Frontal cortex (tissue), 4 donors: ENCODE measurements at places on chromosomes 4 and X.

DNA sequence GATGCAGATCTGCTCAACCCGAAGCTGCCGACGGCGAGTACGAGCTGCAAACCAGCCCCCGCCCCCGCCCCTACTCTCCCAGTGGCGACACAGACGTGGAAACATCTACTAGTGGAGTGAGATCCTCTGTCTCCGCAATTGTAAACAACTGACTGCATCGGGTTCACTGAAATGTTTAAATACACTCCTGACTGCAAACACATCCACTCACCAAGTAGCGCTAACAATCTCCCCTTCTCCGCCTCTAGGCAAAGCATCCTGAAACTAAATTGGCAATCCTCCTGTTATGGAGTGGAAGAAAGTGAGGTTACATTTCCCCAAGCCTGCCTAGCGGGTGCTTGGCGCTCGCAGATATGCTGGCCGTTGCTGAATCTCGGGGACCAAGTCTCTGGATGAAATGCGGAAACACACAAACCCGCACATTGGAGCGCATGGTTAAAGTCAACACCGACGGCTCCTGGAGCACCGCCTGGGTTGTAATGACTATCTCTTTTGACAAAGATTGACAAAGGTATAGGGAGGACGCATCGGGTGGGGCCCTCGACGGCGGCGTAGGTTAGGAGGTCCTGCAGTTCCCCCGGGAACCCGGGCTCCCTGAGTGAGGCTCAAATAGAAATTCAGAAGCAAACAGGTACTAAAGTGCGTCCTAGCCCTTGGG is 117.0 kb upstream of the TEX13C start:
- no peak for DNase-seq

- DNase-seq, result no peak
Observed at GRCh38 chr4:152690706-152691651, 11.2 kb upstream of the TMEM154 start.

- no peak for DNase-seq
Observed at GRCh38 chr4:163694385-163694784, 199.9 kb downstream of the TMA16 start.

DNA sequence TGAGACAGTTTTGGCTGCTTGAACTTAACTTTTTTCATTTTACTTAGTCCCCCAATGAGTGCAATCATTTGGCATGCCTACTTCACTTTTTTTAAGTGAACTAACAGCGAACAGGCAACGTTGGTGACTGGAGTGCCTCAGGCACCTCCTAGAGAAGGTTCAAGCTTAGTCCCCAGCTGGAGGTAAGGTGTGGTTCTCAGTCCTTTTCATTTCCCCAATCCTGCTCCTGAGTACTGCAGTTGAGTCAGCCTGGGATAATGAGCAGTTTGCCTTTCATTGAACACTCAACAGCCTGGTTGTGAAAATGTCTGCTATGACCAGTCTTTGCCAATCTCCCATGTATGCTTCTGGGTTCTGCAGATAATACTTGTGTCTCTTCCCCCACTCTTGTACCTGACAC is 109.5 kb downstream of the CDKL5 start:
- no peak for DNase-seq

DNA sequence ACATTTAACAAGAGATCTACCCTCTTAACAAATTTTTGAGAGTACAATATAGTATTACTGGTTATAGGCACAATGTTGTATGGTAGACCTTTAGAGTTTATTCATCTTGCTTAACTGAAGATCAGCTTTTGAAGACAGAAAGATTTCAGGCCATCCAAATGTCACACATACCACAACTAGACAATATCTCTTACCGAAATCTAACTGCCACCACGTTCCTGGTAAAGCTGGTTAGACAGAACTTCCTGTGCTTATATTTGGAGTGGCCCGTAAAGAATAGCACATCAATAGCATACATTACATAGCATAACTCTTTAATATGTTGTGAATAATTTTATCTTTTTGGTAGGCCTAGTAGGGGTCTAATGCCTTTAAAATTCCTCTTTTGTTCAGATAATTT is 29.8 kb upstream of the ARHGEF6 start:
- no peak for DNase-seq

DNA sequence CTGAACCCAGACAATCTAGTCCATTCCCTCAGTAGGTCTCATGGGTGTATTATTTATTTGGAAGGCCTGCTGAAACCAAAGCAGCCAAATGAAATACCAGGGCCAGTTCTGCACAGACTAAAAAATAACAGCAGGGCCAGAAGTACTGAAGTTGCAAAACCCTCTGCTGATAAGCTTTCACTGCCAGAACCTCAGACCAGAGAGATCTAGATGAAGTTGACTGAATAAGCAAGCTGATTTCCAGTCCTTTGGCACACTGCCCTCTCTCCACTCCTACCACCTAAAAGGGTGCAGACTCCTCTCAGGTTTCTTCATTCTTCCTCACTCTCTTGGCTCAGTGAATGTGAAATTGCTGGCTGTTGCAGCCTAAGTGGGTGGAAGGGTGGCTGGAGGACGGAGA is 276.7 kb upstream of the KLF3 start:
- DNase-seq, result peak; percentile 7

DNA sequence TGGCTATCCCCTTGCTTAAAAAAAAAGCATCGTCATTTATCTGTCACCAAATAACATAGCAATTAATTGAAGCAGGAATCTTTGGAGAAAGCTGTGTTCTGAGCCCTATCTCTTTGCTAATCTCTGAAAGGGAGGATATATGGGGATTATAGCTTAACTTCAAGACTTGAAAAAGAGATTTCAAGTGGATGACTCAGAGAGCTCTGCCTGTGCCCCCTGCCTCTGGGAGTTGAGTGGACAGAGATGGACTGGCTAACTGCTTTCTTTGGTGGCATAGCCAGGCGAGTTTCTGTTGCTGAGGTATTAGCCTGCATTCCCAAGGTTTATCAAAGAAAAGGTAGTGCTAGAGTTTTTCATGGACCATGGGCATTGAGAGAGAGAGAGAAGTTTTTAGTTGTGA is 91.6 kb downstream of the DDIT4L start:
- DNase-seq, result no peak

- DNase-seq, result no peak
Observed at GRCh38 chr4:150318527-150318926, 240.3 kb downstream of the DCLK2 start.

GRCh38 chrX:119502727-119503483 is 34.7 kb downstream of the SLC25A5 start:
- DNase-seq, result no peak

DNA sequence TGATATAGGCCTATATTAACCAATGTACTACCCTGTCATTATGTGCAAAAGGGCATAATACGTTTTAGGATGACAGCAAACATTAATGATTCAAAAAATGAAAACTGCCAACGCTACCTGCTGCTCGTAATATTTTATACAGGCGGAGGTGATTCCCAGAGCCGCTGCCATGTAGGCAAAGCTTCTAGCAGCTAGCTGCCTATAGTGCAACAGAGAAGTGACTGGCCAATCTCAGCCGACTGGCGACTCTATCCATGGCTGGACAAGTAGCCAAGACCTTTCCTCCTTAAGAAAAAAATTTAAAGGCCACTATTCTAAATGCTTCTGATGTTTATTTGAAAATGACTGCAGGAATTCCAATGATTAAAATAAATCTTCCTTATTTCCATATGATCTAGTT is 1.9 kb downstream of the PPARGC1A start:
- no peak for DNase-seq

- DNase-seq, result no peak
Observed at GRCh38 chrX:50718776-50719175, 95.2 kb downstream of the SHROOM4 start.

DNA sequence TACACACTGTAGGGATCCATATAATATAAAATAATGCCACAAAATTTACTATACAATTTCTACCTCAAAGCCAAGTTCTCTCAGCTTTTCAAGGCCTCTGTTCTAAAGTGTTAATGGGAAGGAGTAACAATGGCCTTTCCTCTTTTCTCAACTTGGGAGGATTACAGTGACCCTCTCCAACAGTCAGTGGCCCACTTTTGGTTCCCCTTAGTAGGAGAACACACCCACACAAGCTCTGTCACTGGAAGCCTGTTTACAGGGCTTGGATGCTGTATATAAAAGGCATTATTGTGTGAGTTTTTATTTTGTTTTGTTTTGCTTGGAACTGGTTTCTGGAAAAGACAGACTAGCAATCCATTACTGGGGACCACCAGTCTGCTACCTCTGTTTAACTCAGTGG is 1.8 kb downstream of the ARHGEF6 start:
- no peak for DNase-seq

GRCh38 chr4:48307528-48307927 is 33.8 kb upstream of the SLAIN2 start:
- no peak for DNase-seq

- DNase-seq, result no peak
Observed at GRCh38 chr4:67131224-67131623, 414.1 kb downstream of the CENPC start.

DNA sequence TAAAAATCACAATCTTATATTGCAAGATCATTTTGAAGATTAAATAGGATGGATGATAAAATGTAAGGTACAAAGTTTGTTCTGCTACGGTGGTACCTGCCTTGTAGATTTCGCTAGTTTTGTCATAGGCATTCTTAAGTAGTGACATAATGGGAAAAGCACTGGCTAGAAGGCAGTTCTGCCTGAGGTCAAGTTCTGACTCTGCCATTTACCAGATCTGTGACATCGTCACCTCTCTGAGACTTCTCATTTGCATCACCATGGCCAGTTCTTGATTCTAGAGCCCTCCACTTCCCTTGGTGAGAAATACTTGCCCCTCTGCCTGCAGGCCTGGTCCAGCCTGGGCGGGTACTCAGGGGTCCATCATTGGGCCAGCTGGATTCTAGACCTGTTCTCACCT is 85.2 kb downstream of the HS3ST1 start:
- DNase-seq, result no peak

GRCh38 chr4:57303012-57303751 is 193.0 kb upstream of the IGFBP7 start:
- peak; percentile 10 for DNase-seq

DNA sequence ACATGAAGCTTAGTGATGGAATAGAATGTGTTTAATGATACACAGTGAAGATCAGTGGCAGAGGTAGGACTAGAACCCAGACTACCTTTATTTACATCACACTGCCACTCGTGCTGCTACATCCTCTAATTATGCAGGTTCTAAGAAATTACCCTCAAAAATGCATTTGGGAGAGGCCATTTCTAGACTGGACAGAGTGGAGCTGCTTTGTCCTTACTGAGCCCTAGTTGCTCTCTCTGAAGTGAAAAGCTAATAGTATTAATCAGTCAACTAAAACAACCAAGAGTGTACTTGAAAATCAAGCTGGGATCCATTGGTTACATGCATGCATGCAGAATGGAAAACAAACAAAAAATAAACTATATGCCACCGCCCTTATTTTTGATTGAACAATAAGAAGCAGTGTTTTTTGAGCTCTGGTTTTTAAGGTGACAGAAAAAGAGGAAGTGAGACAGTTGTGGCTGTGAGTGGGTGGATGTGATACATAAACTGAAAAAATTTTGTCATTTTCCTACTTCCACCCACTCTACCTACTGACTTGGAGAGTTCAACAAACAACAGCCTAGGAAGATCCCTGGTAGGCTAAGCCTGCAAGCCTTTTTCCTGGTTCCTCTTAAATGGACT is 6.8 kb upstream of the VSIG4 start:
- DNase-seq, result no peak

GRCh38 chr4:85475631-85476233 is 782 bp downstream of the ARHGAP24 start:
- no peak for DNase-seq

DNA sequence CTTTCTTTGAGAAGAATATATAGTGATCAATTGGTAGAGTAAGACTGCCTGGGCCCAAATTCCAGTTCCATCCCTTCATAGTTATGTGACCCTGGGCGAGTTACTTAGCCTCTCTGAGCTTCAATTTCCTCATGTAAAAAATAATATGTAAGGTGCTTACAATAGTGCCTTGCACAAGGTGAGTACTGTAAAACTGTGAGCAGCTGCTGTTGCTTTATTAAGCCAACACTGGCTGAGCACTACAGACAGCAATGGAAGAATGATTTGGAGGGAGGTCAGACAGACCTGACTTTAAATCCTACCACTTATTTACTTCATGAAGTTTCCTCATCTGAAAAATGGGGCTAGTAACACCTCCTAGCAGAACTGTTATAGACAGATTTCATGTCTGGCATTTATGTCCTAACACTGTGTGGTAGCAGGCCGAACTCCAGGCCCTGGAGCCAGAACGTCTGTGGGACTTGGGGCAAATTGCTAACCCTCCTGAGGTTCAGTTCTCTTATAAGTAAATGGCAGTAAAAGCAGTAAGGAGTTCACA is 53.8 kb downstream of the RNF150 start:
- DNase-seq, result no peak

DNA sequence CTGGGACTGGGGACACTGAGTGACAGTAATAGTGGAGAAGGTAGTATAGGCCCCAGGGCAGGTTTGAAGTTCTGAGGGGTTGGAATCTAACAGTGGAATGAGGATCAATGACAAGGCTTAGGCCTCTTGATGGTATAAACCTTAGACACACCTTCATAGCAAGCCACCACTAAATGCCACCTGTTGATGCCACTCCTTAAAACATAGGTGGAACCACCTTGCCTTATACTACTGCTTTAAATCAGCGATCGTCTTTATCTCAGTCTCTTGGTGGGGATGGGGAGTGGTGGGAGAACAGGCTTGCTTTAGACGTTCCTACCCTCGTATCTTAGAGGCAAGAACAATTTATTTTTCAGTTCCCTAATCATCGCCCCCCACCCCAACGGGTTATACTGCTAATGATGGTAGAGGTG is 1.2 kb downstream of the RAB33B start:
- no peak for DNase-seq

GRCh38 chr4:175109933-175110332 is 191.8 kb downstream of the ADAM29 start:
- DNase-seq, result no peak

- no peak for DNase-seq
Observed at GRCh38 chr4:34422472-34423175, 1821.7 kb downstream of the ARAP2 start.

- DNase-seq, result no peak
Observed at GRCh38 chr4:168614281-168615057, 117.6 kb downstream of the PALLD start.

- DNase-seq, result no peak
Observed at GRCh38 chr4:109365939-109366338, 63.5 kb upstream of the COL25A1 start.

DNA sequence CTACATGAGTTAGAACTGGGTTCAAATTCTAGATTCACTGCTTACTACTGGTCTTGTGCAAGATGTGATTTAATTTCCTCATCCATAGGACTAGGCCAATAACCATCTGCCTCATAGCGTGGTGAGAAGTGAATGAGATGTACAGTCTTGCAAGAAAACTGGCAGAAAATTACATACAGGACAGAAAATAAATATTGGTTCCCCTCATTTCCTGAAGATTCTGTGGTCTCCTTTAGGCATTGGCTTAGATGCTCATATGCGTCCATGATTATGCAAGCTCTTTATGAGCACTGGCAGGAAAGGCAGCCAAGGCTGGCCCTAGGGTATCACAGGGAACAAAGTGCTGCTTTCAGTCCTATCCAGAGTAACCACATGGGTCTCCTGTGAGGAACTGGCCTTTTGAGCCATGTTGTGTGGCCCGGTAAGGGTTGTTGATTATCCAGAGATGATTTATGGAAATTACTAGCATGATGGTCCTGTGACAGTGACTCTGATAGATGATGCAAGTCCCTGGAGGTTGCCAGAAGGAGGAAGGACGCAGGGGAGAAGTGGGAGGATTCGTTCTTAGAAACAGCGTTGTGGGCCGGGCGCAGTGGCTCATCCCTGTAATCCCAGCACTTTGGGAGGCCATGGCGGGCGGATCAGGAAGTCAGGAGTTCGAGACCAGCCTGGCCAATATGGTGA is 9.9 kb upstream of the MOB1B start:
- no peak for DNase-seq

- DNase-seq, result no peak
Observed at GRCh38 chr4:159685340-159686092, 582.6 kb downstream of the RAPGEF2 start.

GRCh38 chr4:152935631-152936445 is at the start of gene FHDC1:
TSS of gene FHDC1 (plus strand) at chr4:152936323. CDS start at chr4:152943058, 6,735 bp downstream.
- DNase-seq, result no peak
